ENCODE measurements at places on chromosomes 6 and 20.

DNA sequence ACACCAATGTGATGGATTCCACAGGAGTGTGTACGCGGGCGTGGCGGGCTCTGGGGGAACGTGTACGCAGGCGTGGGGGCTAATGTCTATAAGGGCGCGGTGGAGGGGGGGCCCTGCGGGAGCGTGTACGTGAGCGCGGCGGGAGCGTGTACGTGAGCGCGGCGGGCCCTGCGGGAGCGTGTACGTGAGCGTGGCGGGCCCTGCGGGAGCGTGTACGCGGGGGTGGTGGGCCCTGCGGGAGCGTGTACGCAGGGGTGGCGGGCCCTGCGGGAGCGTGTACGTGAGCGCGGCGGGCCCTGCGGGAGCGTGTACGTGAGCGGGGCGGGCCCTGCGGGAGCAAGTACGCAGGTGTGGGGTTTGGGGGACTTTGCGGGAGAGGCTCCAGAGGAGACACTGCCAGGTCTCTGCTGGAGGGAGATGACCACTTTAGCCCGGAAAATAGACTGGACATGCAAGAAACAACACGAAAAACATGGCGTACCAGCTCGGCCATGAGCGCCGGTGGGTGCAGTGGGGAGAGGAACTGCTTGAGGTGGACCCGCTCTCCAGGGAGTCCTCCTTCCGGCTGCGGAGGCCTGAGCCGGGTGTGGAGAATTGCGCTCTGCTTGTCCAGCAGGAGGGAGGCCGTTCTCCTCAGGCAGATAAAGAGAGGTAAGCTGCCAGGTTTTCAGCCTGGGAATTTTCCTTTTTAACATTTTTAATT is 27.8 kb upstream of the SMOC2 start:
- DNase-seq, result no peak

GRCh38 chr6:133921249-133921859 is 31.7 kb upstream of the TBPL1 start:
- DNase-seq, result peak; percentile 22

DNA sequence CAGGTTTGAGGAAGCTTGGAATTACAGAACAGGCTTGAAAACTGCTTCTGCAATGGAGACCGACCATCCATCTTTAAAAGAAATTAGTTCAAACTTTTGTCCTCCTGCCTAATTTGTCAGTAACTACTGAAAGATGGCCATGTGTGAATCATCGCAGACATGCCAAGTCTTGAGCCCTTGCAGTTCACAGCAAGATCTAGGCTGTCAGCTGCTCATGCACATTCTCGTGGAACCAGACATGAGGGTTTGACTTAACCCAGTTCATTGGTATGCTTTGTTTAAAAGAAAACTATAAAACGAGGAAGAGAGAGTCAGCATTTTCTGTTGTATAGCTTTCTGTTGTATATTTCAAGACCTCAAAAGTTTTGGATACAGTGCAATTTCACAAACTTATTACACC is 74.0 kb upstream of the SAMD5 start:
- no peak for DNase-seq

GRCh38 chr6:47621838-47622449 is 76.4 kb upstream of the ADGRF4 start:
- DNase-seq, result no peak

GRCh38 chr20:36720510-36720909 is 25.4 kb downstream of the NDRG3 start:
- DNase-seq, result no peak

- no peak for DNase-seq
These were observed 13.8 kb downstream of the ATXN1 start for GRCh38 chr6:16747232-16748024.

GRCh38 chr6:1363729-1364572 is 25.4 kb upstream of the FOXF2 start:
- no peak for DNase-seq

DNA sequence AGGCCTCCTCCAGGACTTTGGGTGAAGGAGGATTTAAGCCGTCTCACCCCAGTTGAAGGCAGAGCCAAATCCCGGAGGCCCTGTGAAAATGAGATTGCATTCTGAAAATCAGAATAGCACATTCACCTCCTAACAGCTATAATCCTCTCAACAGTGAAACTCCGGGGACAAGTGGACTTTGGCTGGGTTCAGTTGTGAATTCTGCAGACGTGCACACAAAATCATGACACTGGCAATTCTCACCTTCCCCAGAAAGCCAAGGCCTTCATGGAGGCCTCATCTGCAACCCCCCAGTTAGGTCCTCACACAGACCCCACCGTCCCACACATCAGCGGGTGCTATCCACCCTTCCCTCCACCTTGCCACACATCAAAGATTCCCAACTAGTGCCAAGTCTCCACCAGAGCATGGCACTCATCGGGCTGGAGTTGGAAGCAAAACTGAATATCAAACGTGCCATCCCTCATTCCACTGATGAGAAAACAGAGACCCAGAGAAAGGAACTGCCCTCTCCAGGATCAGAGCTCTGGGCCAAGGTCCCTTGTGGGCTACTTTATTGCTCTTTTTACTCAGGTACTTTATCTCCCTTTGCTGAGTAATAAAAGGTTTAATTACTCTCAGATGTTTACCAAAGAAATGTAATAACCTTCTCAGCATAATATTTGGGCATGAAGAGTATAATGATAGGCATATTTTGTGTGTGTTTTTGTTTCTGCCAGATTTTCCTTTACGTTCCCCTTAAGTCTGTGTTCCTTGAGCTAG is 4.8 kb upstream of the BTNL2 start:
- DNase-seq, result no peak

DNA sequence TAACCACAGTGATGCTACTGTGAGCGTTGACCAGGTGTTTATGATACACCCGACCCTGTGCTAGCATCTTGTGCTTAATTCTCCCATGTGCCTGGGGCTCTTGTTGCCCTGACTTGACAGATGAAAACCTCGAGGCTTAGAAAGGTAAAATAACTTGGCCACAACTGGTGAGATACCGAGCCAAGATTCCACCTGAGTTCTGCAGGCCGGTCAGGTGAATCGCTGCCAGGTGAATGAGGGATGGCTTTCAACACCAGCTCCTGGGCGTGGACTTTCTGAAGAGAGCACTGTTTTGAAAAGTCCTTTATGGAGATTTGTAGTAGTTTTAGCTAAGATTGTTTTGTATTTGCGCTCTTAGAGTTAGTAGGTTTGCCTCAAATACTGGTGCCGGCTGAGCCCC is 12.2 kb upstream of the ZNF831 start:
- no peak for DNase-seq

GRCh38 chr6:154039231-154039842 is at the start of gene OPRM1:
TSS of gene OPRM1 (plus strand) at chr6:154039240. CDS start at chr6:154039545, 305 bp downstream.
- DNase-seq, result peak; percentile 1

GRCh38 chr20:34022151-34022838 is 28.6 kb downstream of the RALY start:
- DNase-seq, result no peak

DNA sequence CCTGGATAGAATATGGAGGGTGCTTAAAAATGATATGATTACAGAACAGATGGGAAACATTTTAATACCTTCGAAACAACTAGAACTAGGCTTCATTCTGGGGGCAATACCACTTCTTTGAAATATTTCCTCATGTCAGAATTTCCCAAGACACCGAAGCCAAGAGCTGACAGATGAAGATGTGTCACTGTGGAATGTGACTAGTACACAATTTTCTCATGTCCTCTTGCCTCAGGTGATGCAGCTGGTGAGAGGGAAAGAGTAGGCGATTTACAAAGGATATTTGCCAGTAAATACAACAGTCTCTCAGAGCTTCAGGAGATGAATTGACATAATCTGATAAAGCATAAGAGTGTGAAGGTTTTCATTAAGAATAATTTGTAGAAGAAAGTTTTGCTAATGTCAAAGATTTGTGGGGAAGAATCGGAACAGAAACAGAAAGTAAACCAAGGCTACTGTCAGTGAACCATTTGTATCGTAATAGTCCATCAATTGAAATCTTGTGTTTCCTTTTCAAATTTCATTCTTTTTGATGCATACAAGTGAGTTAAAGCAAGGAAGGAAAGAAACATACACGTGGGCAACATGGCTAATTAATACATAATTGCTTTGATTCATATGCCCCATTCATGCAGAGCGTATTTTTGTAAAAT is 164.7 kb upstream of the CCN2 start:
- DNase-seq, result no peak

DNA sequence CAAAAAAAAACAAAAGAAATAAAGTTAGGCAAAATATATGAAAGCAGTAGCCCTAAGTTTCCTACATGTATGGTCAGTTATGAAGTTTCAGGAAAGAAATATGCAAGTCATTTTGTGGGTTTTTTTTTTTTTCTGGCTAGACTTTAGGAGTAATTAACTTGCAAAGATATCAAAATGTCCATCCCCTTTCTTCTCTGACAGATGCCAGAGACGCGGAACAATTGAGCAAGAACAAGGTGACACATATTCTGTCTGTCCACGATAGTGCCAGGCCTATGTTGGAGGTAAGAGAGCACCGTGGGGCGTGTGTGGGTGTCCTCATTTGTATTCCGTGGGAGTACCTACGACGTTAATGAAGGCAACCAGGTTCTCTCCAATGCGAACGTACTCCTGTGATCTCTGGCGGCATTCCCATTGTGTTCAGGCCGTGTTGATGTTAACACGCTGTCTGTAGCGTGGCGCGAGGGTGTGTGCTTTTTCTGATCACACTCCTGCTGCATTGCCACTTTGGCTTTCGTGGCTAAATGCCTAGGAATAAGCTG is 19.5 kb downstream of the DUSP22 start:
- no peak for DNase-seq

DNA sequence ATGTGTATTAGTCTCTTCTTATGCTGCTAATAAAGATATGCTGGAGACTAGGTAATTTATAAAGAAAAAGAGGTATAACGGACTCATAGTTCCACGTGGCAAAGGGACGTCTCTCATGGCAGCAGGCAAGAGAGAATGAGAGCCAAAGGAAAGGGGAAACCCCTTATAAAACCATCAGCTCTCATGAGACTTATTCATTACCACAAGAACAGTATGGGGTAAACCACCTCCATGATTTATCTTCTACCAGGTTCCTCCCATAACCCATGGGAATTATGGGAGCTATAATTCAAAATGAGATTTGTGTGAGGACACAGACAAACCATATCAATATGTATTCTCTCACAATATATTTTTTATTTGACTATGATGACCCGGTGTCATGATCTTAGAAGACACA is 109.1 kb downstream of the UTRN start:
- no peak for DNase-seq

GRCh38 chr6:2029130-2029794 is 216.1 kb downstream of the GMDS start:
- DNase-seq, result no peak

DNA sequence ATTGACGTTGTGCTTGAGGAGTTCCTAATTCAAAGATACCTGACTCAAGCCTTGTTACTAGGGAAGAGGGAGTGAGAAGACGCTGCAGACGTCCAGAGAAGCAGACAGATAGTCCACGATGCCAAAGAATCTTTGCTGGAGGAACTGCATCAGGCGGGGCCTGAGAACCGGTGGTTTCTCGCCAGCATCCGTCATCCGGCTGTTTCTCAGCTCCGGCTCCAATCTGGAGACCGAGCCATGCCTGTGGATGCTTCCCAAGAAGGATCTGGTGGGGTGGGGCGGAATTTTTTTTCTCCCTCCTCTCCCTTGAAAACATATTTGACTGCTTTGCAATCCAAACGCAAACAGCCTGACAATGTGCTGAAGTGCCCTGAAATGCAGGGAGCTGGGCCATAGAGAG is 125.8 kb upstream of the SRSF6 start:
- DNase-seq, result no peak

- no peak for DNase-seq
These were observed 60.8 kb downstream of the NPEPL1 start for GRCh38 chr20:58753267-58753921.

DNA sequence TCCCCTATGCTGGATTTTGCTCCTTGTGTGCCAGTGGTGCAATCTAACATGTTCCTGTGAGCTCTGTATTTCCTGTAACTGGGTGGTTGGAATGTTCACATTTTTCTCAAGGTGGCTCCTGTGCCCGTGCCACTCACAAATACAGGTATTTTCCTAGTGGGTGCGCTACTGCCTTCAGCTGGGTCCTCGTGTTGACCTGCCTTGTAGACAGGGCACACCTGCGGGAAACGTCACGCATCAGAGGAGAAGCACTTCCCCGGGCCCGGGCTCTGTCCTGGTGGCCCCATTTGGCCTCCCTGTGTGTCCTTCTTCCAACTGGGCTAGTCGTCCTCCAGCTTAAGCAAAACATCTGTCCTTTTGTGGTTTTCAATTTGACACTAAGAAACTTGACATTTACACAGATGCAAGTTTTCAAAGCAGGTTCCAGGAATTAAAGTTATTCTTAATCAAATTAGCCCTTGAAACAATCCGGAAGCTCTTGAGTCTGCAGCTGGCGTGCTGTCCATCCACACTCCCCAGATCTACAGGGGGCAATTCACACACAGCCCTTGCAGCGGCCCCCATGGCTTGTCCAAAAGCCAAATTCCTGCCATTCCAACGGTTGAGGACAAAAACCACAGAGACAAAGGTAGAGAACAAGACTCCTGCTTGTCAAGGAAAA is 275.1 kb downstream of the CDC5L start:
- no peak for DNase-seq

DNA sequence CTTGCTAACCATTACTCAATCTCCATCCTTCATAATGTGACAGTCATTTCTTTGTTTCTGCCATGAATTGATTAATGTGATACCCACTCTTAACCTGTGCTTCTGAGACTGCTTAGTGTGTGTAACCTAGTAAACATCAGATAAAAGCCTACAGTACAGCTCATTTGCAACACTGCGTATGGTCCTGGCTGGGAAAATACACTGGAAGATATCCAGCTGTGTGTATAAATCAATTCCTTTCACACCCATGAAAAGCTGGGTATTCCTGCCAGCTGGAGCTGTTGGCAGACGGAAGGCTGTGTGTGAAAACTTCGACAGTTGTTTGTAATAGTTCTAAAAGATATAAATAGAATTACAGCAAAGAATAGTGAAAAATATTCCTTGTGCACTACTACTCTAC is 509.2 kb downstream of the FRK start:
- DNase-seq, result no peak

DNA sequence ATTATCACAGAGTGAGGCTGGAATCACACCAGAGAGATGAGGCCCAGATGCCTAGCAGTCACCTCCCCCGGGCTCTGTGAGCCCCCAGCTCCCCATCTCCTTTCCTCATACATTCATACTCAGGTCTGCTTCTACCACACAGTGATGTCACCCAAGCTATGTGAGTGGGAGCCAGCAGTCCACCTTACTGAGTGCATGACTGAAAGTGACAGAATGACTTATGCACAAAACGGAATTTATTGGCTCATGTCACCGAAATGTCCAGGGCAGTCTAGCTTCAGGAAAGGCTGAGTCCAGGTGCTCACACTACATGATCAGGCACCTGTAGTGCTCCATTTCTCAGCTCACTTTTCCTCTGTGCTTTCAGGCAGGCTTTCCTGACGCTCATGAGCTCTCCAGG is 36.7 kb upstream of the CCN6 start:
- no peak for DNase-seq
